ENCODE measurements at places on chromosomes 5 and 9.

DNA sequence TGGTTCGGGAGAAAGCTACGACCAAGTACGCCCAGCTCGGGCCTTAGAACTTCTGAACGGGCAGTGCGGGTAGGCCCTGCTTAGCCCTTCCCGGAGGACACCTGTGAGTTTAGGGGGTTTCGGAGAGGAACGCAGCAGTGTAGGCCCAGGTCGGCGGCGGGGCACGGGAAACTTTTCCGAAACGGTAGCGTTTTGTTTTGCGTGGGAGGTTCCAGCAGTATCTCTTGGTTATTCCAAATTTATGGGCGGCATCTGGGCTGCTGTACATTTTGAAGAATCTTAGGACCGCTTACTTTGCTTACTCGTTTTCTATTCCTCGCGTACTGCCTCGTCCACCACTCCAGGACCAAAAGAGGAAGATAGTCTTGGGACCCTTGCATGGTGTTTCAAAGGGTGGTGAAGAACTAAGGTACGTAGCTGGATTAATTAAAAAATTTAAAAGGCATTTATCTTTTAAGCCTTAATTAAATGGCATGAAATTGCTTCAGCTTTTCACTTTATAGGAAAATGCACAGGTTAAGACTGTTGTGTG is 492 bp downstream of the TENT2 start:
- no peak for DNase-seq

GRCh38 chr9:115158661-115159481 is 40.9 kb upstream of the TNC start:
- no peak for DNase-seq

GRCh38 chr9:120490888-120491595 is 88.9 kb downstream of the CDK5RAP2 start:
- no peak for DNase-seq

DNA sequence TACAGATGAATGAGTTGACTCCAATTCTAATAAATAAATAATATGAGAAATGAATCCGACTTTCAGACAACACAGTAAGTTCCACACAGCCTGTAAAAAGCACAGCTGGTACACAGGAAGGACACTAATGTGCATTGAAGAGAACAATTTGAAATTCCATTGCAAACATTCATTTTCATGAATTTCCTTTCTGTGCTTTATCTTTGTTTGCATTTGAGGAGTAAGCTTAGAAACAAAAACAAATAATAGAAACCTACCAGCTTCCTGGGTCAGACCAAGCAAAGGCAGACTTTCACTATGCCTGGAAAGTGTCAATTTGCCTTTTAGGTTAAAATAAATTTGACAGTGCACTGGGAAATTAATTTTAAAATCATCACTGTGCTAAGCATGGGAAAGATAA is 143.8 kb upstream of the VLDLR start:
- DNase-seq, result no peak

- DNase-seq, result no peak
Measured at GRCh38 chr9:31210978-31211570, 1173.4 kb upstream of the ACO1 start.
